Inflammatory macrophage treated with lipopolysaccharide for 4 hours (primary cell): ENCODE measurements at places on chromosomes 4 and X.

DNA sequence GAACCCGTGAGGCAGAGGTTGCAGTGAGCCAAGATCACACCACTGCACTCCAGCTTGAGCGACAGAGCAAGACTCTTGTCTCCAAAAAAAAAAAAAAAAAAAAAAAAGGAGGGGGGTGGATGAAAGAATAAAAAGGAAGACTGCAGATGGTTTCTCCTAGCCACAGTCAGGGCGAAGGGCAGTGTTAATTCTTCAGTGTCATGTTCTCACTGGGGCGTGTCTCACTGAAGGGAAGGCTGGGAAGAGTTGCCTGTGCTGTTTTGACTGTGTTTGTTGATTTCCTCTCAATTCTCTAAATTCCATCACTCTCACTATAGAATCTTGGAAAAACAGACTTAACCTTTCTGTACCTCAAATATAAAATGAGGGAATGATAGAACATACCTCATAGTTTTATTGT lies 71.6 kb upstream of the DHX15 start:
- DNase-seq: no peak

DNA sequence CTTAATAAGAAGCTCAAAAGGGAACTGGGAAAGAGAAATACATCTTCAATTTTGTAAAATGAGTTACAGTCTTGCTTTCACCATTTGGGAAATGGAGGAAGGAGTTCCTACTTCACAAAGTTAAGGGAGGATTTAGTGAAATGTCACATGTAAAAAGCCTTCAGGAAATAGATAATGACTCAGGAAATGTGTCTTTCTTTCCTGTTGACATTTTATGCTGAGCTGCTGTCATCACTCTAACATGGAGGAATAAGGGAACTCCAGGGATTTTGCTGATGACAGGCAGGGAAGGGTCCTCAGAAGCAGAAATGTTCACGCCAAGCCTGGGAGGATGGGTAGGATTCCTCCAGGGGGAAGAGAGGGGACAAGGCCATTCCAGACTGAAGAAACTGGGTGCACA lies 251.1 kb downstream of the USP46 start:
- DNase-seq: no peak

GRCh38 chr4:77001907-77002306 lies 52.4 kb downstream of the SEPTIN11 start:
- DNase-seq: peak; percentile 64

GRCh38 chr4:100869276-100869675 lies 351.5 kb upstream of the EMCN start:
- DNase-seq: no peak

DNA sequence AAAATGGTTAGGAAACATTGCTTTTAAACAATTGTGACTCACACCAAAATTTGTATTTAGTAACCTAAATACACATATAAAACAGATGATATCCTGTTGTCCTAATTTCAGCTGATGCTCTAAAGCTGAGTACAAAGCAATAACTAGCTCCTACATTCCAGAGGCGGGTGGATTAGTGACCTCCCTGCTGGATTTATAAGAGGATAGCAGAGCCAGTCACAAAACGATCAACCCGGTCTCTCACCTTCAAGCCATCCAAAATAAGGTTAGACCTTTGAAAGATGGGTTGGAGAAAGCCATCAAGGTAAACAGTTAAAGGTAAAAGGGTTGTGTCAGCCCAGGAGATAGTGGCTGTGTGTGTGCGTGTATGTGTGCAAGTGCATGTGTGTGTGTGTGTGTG lies 43.2 kb upstream of the SFRP2 start:
- no peak for DNase-seq

- no peak for DNase-seq
Observed at GRCh38 chr4:6288871-6289270, 19.2 kb downstream of the WFS1 start.

GRCh38 chr4:123255971-123256370 lies 140.6 kb upstream of the SPRY1 start:
- no peak for DNase-seq

GRCh38 chr4:65310586-65310985 lies 359.7 kb downstream of the EPHA5 start:
- no peak for DNase-seq

DNA sequence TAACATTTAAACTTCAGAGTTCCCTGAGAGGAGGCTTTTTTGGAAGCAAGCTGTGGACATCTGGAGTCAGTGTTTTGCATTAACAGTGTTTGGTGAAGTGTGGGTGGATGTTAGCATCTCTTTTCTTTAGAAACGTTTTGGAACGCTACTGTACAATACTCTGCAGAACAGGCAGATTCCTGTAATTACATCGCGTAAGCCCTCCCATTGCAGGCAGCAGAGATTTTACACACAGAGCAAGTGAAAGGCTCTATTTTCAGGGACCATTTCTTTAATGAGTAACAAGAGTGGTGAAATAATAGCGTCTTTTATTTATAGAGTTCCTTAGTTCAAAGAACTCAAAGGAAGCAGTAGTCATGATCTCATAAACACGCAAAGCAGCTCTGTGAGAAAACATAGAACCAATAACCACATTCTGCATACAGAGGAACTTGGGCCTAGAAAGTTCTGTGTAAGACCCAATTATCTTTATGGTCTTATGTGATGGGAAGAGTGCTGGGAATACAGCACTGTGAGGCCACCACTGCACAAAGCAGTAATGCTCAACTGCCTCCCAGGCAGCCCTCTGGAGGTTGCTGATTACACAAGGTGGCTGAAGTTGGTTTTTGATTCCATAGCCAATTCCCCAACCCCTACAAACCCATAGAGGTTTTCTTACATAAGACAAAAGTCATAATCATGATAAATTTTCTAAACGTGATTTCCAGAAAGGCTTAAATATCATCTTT lies 298.7 kb upstream of the EPHA5 start:
- no peak for DNase-seq

DNA sequence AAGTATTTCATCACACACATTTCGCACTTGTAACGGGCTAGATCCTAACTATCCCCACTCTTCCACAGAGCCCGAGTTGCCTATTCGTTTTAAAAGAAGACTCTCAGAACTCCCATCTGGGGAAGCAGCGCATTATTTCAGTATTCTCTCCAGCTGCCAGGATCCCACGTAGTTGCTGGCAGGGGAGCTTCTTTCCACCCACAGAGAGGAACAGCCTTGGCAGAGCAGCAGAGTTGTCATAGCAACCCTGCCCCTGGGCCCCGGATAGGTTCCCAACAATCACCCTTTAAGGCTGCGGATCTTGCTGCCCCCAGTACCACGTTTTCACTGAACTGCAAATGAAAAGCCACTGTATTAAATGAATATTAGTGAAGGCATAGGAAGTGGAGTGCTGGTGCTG lies 106.7 kb downstream of the GPM6A start:
- DNase-seq: no peak

DNA sequence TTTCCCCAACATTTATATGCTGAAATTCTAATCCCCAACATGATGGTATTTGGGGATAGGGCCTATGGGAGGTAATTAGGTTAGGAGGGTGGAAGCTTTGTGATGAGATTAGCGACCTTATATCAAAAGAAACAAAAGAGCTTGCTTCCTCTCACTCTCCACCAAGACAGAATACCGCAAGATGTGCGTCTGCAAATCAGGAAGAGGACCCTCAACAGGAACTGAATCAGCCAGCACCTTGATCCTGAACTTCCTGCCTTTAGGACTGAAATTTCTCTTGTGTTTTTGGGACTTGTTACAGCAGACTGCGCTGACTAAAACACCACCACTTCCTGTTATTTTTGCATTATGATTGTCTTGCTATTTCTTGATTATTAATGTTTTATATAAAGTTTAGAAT lies 1889.4 kb downstream of the C4orf33 start:
- DNase-seq: no peak

- peak; percentile 58 for DNase-seq
Observed at GRCh38 chr4:184705692-184706091, 28.2 kb downstream of the CENPU start.

DNA sequence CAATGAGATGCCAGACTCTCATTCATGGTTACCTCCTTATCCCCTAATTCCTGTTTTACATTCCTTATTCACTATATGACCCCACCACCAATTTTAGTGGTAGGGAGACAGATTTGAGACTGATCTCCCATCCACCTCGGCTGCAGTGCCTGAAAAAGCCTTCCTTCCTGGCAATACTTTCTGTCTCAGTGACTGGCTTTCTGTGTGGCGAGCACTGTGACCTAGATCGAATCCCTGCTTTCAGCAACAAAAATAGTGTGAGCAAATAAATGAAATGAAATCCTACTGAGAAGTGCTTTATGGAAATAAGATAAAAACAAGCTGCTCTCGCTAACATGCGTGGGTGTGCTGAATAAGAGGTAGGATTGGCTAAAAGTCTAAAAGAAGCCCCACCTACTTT lies 165.3 kb downstream of the GPM6A start:
- DNase-seq: no peak

GRCh38 chr4:182370491-182370890 lies 127.3 kb downstream of the TENM3 start:
- no peak for DNase-seq

DNA sequence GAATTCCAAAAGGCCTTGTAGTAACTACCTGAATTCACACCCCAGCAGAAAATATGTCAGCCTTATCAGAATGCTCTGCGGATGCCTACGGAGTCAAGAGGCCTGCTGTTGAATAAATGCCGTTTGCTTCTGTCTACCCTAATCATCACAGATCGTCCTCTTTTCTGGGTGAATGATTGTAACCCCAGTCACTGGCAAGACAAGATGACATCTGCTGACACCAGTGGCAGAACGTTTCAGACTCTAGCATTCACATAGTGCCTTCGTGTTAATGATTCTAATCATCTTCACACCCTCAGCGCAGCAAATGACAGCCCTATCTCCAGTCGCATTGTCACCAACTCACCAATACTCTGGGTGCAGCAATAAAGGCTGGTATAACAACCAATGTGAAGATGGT lies 89.1 kb upstream of the MAP3K15 start:
- DNase-seq: no peak

DNA sequence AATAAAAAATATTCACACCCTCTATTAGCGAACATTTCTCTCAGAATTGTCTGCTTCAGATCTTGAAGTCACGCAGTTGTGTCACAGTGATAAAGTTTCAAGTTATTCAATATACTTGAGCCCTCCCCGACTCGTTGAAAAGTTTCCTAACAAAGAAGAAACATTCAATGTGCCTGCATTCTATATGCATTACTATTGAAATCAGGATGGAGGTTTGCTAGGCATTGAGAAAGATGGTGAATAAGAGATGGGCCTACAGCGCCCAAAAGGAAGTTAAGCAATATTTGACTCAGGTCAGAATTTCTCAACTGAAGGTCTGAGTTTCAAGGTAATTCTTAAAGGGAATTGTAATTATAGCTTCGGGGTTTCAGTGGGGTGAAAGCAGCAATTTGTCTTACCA lies 6.1 kb downstream of the TCEANC start:
- peak; percentile 65 for DNase-seq

DNA sequence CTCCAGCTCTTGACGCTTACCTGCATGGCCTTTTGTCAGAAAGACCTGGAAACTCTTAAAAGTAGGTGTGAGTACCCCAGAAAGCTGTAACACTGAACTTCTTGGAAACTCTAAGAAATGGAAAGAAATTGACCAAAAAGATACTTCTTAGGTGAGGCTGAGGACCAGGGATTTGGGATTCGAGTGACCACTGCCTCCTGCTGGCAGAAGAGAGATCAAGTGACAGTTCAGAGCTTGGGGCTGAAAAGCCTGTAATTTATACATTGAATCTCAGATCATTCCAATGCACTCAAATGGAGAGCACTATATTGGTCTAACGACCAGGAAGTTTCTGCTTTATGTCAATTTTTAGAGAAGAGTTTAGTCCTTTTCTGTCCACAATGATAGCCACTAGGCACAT lies 204.6 kb downstream of the PDGFRA start:
- DNase-seq: no peak

- DNase-seq: no peak
Observed at GRCh38 chrX:148215726-148216125, 234.6 kb downstream of the FMR1NB start.

DNA sequence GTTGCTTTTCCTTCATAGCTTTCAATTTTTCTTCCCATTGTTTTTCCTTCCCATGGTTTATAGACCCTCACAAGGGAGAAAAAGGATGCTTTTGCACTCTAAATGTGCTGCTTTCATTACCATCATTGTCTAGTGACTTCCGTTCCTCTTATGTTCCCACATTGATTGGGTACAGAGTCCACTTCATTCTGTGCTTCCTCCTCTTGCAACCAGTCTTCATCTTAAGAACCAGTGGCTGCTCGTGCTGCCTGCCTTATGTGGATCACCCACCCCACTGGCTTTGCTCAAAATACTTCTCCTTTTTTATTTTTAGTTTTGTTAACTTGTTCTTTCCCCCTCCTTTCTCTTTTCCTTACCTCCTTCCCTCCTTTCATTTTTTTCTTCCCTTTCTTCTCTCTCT lies 76.5 kb upstream of the BOD1L1 start:
- DNase-seq: peak; percentile 30

DNA sequence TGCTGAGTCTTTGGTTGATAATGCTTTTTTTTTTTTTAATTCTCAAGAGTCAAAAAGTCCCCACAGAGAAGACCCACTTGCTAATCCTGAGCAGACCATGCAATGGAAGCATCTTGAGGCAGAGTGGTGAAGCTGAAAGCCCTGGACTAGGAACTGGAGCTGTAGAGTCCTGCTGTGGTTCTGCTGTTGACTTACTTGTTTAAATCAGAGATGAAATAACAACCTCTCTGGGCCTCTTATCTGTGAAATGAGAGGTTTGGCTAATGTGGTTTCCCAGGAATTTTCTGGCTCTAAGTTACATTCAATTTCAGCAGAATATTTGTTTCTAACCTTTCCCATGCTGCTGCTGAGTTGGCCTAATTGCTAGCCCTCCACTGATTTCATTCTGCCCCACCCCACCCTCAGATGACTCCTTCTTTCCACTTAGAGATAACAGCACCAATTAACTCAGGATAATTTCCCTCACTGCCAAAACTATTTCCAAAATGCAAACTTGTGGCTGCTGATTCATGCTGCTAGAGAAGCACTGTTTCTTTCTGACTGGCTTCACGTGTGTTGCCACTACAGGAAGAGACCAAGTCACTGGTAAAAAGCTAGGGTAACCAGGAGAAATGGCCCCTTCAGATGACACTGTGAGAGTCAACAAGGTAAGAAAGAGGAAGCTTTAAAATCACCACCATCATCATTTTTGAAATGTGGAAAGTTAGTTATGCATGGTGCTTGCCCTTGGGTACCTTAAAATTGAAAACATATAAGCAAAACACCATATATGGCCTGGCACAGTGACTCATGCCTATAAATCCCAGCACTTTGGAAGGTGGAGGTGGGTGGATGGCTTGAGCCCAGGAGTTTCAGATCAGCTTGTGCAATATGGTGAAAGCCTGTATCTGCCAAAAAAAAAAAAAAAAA lies 326.4 kb downstream of the DCHS2 start:
- DNase-seq: no peak

DNA sequence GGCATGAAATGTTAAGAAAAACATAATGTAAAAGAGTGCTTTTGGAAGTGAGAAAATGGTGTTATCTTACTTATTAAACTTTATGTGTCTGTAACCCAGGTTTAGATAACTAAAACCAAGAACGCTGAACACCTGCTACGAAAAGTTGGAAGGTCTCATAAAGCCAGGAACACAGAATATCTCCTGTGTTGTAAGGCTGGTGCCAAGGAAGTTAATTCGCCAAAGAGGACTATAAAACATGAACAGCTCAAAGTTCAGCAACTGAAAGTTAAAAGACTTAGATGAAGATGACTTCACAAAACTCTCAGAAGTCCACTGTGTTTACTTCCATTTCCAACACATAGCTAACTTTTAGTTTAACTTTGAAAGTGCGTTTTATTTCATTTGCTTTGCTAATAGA lies 54.3 kb downstream of the GPRIN3 start:
- DNase-seq: no peak
